ENCODE measurements at places on chromosomes 1 and 21. TPM values are rescaled to one million over a fixed set of nuclear protein-coding genes. Genes with fewer than 3 reads are reported as not detected.

The HTR6 gene
- total RNA-seq = not detected

The BTBD8 gene
- total RNA-seq = 6.5 TPM

The LAD1 gene
- total RNA-seq = 8.8 TPM

GRCh38 chr1:67614511-67614934 lies 70.5 kb upstream of the GADD45A start:
- no peak for DNase-seq
- H3K4me3 ChIP-seq = no peak overlapping the region
- no peaks in the 10 kb centered on the region for H3K4me1 ChIP-seq
- H3K27ac ChIP-seq = no peak overlapping the region

GRCh38 chr1:159005676-159006075 lies 4.0 kb upstream of the IFI16 start:
- no peaks in the 10 kb centered on the region for H3K36me3 ChIP-seq
- no peaks in the 10 kb centered on the region for H3K4me1 ChIP-seq
- H3K27ac ChIP-seq = peak overlapping the region; percentile 54

- H3K4me3 ChIP-seq = no peak overlapping the region
- H3K27ac ChIP-seq = no peak overlapping the region
- no peaks in the 10 kb centered on the region for H3K36me3 ChIP-seq
- no peaks in the 10 kb centered on the region for H3K27me3 ChIP-seq
- DNase-seq = no peak
- no peaks in the 10 kb centered on the region for H3K4me1 ChIP-seq
These were observed 92.4 kb upstream of the GPR88 start for GRCh38 chr1:100445565-100445964.
